Kidney (tissue), 22 donors: ENCODE measurements at places on chromosomes 2 and 18. TPM values are rescaled to one million over a fixed set of nuclear protein-coding genes. Genes with fewer than 3 reads are reported as not detected.

The SERPINB3 gene
- 0.37 TPM for polyA plus RNA-seq

The CENPA gene
- not detected for polyA plus RNA-seq

The KCNS3 gene
- 4.4 TPM for polyA plus RNA-seq

The CCL20 gene
- 2.5 TPM for polyA plus RNA-seq

The RAB6C gene
- polyA plus RNA-seq = 0.17 TPM

The INPP1 gene
- 15.1 TPM for polyA plus RNA-seq

The MSTN gene
- 0.34 TPM for polyA plus RNA-seq

The SPATA3 gene
- polyA plus RNA-seq = not detected

The MYO3B gene
- polyA plus RNA-seq = 3.5 TPM

- peak overlapping the region; percentile 71 for H3K27ac ChIP-seq
- DNase-seq = no peak
- no peaks in the 10 kb centered on the region for H3K36me3 ChIP-seq
- peaks cover 9% of the 10 kb centered on the region for H3K4me1 ChIP-seq
Measured at GRCh38 chr2:237599465-237600110, 9.1 kb upstream of the RAB17 start.

DNA sequence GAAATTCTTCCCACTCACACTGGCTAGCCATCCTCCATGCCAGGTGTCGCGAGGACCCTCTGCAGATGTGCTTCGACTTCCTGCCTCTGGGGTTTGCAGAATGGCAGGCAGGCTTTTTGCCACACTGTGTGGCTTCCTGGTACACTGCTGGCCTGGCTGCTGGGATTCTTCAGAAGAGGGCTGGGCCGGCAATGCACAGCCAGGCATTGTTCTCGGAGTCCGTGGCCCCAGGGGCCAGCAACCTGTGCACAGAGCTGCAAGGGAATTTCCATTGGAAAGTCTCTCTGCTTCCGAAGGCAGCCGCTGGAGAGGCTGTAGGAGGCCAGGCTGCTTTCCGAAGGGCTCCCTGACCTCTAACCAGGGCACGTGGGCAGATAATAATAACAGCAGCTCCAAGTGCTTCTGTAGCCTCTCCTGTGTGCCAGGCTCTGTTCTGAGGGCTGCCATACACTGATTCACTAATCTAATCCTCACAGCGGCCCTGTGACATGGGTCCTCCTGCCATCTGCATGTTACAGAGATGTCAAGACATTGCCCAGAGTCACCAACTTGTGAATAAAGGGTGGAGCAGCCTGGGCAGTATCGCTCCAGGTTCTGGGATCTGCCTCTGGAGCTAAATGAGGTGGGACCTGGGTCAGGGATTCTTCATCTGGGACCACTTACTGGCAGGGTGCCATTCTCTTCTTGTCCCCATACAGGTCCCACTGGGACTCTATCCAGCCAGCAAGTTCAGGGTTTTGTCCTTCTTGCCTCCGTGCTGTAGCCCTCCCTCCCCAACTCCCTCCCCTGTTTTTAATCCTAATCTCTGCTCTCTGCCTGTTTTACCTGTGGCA lies 5.0 kb downstream of the LDLRAD4 start:
- H3K4me3 ChIP-seq = no peak overlapping the region
- no peak for DNase-seq
- peak overlapping the region; percentile 45 for H3K27ac ChIP-seq
- H3K4me1 ChIP-seq = peaks cover 34% of the 10 kb centered on the region

GRCh38 chr2:227154986-227155774 lies 8.8 kb downstream of the COL4A4 start:
- no peak for DNase-seq
- H3K4me1 ChIP-seq = peaks cover 16% of the 10 kb centered on the region
- peak overlapping the region; percentile 33 for H3K27ac ChIP-seq
- H3K36me3 ChIP-seq = no peaks in the 10 kb centered on the region
- peaks cover 2% of the 10 kb centered on the region for H3K27me3 ChIP-seq

GRCh38 chr2:208326016-208326415 lies 60.0 kb downstream of the PIKFYVE start:
- peaks cover 48% of the 10 kb centered on the region for H3K36me3 ChIP-seq
- no peaks in the 10 kb centered on the region for H3K27me3 ChIP-seq
- DNase-seq = no peak
- H3K27ac ChIP-seq = no peak overlapping the region

DNA sequence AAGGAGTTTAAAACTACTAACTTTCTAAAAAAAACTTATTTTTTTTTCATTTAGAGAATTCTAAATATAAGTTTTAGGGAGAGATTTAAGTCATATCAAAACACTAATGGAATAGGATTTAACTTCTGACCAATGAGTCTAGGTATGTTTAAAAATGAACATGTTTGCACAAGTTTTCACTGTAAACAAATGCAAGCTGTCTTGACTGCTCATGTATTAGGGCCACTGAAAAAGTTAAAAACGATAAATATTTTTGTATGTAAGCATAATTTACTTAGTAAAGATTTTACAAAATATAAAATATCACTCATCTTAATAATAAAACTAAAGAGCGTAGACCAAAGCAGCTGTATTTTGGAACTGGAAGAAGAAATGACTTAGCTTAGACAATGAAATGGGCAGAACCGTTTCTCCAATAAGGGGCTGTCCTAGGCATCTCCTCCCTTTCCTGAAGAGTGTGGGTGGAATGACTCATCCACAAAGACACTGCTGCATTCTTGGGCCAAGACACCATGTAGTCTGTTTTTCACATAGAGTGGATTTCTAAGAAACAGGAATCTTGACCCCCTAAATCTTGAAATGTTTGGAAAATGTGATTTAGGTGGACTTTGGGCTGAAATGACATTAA lies 118.8 kb downstream of the MEP1B start:
- H3K36me3 ChIP-seq = no peaks in the 10 kb centered on the region
- DNase-seq = no peak
- H3K27me3 ChIP-seq = no peaks in the 10 kb centered on the region
- no peak overlapping the region for H3K4me3 ChIP-seq
- no peak overlapping the region for H3K27ac ChIP-seq
- H3K4me1 ChIP-seq = peaks cover 5% of the 10 kb centered on the region

DNA sequence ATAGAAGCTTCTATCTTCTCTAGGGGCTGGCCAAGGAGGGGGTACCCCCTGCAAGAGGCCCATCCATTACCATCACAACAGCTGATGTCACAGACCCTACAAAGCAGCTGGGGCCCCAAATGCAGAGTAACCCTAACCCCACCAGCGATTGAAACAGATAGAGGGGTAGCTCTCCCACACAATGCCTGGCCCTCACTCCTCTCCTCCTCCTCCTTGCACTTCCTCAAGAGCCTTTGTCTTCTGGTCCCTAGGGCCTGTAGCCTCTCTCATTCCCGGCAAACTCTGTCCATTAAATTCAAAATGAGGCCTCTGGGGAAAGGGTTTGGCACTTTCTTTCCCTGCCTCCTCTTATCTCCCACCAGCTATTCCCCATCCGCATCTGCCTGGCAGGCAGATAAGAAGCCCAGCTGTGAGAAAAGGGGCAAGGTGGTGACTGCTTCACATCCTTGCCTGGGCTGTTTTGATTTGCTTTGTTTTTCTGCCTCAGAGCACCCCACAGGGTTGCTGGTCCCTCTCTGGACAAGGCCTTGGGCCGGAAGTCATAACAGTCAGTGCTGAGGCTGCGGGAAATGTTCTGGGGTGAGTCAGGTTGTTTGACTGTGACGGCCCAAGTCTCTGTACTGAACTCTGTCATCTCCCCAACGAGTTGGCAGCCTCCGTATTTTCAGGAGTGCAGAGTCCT lies 26.1 kb upstream of the CYP26B1 start:
- no peak overlapping the region for H3K27ac ChIP-seq
- no peaks in the 10 kb centered on the region for H3K4me1 ChIP-seq
- DNase-seq = no peak
- no peaks in the 10 kb centered on the region for H3K27me3 ChIP-seq

- H3K27ac ChIP-seq = no peak overlapping the region
- H3K4me3 ChIP-seq = no peak overlapping the region
- no peaks in the 10 kb centered on the region for H3K4me1 ChIP-seq
- no peak for DNase-seq
Measured at GRCh38 chr2:67038195-67038594, 358.9 kb upstream of the ETAA1 start.

- H3K27me3 ChIP-seq = no peaks in the 10 kb centered on the region
- no peak for DNase-seq
- H3K27ac ChIP-seq = no peak overlapping the region
- no peaks in the 10 kb centered on the region for H3K36me3 ChIP-seq
- no peak overlapping the region for H3K4me3 ChIP-seq
- H3K4me1 ChIP-seq = no peaks in the 10 kb centered on the region
Measured at GRCh38 chr2:174839662-174840061, 75.4 kb upstream of the CHRNA1 start.

DNA sequence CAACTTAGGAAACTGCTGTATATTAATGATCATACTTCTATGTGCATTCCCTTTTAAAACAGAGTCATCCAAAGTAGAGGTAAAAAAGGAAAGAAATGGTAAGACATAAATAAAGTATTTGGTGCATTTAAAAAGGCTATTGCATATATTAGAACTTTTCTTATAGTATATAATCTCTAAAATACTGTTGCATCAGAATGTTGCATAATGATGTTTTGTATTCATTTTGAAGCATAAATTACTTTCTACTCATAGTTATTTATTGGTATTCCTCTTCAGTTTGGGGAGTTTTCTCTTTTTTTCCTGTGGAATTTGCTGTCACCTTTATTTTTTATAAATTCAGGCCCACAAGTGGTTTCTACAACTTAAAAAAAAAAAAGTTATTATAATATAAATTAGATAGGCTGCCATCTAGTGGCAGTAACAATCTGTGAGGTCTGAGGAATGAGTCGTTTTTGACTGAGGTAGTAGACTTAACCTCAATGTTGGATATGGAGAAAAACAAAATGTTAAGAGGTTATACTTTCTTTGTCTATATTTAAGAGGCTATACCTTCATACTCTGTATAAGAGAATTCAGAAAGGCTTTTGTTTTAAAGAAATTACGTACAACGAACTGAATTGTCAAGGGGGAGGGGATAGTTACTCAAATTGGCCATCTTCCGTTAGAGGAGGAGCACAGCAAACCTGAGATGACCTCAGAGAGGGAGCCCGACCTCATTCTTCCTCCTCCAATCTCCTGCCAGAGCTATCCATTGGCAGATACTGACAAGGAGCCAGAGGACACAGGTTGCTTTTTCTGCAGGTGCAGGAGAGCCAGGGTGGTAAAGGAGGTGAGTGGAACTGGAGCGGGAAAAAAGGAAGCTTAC lies 23.8 kb downstream of the ANKAR start:
- H3K4me1 ChIP-seq = no peaks in the 10 kb centered on the region
- no peak overlapping the region for H3K27ac ChIP-seq
